Activated T-cell treated with anti-CD3 and anti-CD28 coated beads, Interleukin-2, amount 50 U/mL, for 72 hours (primary cell): ENCODE measurements at places on chromosomes 1 and 21. TPM values are rescaled to one million over a fixed set of nuclear protein-coding genes. Genes with fewer than 3 reads are reported as not detected.

The SLC45A1 gene
- 0.48 TPM for total RNA-seq

The RNU1-4 gene
- 1,100 TPM for total RNA-seq

DNA sequence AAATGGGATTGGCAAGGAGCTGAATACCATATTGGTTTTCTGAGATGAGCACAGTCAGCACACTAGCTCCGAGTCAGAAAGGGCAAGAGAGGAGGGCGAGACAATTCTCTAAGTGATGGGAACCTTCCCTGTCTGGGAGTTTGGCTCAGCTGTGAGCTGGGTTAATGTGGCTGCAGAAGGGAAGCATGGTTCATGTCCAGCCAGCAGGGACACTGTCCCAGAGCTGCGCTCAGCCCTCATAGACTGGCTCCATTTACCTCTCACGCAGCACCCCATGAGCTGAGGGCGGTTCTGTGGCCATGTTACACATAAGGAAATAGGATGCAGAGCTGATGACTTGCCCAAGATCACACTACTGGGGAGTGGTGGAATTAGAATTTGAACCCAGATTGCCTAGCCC, 15.7 kb upstream of the CPT2 start:
- no peaks in the 10 kb centered on the region for H3K4me1 ChIP-seq
- no peak overlapping the region for H3K27ac ChIP-seq
- no peak overlapping the region for H3K4me3 ChIP-seq
- DNase-seq, result no peak
- no peaks in the 10 kb centered on the region for H3K36me3 ChIP-seq

DNA sequence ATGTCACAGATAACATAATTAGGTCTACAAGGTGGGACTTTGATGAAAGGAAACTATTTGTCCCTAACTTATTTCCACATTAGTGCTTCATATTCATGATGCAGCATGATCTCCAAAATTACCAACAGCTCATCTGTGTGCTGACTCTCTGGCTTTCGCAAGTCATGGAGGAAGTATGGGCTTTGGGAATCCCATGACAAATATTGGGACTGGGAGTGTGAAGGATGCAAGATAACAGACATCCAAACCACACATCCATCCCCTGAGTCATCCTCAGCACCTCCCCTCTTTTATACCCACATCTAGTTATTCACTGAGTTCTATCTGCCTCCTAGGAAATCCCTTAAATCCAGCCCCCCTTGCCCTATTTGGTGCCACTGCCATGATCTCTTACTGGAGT, 102.8 kb upstream of the COL24A1 start:
- H3K27ac ChIP-seq, result no peak overlapping the region
- no peak overlapping the region for H3K4me3 ChIP-seq
- no peak for DNase-seq
- peaks cover 5% of the 10 kb centered on the region for H3K27me3 ChIP-seq
- H3K36me3 ChIP-seq, result no peaks in the 10 kb centered on the region

- no peak overlapping the region for H3K4me3 ChIP-seq
- no peak for DNase-seq
- no peaks in the 10 kb centered on the region for H3K4me1 ChIP-seq
- H3K27ac ChIP-seq, result no peak overlapping the region
- H3K36me3 ChIP-seq, result no peaks in the 10 kb centered on the region
These were observed 13.7 kb upstream of the RPL5 start for GRCh38 chr1:92817986-92818764.
